ENCODE measurements at places on chromosomes 1 and 21.
A peak's percentile ranks its signal among the peaks of the same experiment; 100 is the strongest.

DNA sequence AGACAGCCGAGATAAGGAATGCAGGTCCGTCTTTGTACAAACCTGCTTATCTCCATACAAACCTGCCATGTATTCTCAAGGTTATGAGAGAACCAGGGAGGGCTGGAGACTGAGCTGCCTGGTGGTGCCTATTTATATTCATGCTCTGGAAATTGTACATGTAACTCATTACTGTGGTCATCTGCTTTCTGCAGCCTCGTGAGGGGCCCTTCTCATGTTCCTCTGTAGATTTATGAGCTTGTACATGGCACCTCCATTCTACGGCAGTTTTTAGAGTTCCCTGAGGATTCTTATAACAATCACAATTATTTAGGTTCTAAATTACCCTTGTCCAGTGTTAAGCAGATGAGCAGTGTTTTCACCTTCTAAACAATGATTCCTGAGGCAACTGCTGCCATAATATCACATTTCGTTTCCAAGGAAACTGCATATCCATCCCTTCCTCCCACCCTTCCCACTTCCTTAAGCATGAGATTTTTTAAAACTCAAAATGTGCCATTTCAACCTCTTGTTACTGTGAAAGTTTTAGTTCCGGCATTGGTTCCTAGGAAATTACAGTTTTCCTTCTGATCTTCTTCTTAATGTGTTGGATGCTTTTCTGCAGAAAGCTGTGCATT lies 112.1 kb downstream of the ST6GALNAC3 start:
- H3K4me1 ChIP-seq, result no peaks in the 10 kb centered on the region
- no peaks in the 10 kb centered on the region for H3K36me3 ChIP-seq
- H3K4me3 ChIP-seq, result no peak overlapping the region
- H3K27ac ChIP-seq, result no peak overlapping the region
- no peak for DNase-seq
- H3K27me3 ChIP-seq, result peaks cover 16% of the 10 kb centered on the region

DNA sequence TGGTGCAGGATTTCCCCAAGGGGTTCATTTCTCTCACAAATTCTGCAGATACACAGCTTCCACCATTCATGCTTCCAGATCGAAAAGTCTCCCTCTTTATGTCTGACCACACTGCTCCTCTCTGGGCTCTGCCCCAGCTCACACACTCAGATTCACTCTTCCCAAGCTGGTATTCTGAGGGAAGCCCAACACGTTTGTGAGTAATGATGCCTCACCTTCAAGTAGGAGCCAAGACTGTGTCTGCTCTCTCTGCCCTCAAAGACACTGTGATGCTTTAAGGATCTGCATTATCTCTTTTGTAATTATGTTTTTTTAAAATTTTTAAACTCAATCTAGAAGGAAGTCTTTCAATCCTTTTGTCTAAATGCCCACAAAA lies 19.8 kb downstream of the PRAMEF11 start:
- no peak overlapping the region for H3K4me3 ChIP-seq
- H3K4me1 ChIP-seq, result no peaks in the 10 kb centered on the region
- no peak for DNase-seq
- H3K36me3 ChIP-seq, result no peaks in the 10 kb centered on the region

- H3K27ac ChIP-seq, result no peak overlapping the region
- H3K4me3 ChIP-seq, result no peak overlapping the region
- H3K27me3 ChIP-seq, result peaks cover 46% of the 10 kb centered on the region
- H3K36me3 ChIP-seq, result peaks cover 10% of the 10 kb centered on the region
- H3K4me1 ChIP-seq, result peaks cover 4% of the 10 kb centered on the region
Observed at GRCh38 chr1:201436393-201436792, 14.9 kb upstream of the TNNI1 start.

DNA sequence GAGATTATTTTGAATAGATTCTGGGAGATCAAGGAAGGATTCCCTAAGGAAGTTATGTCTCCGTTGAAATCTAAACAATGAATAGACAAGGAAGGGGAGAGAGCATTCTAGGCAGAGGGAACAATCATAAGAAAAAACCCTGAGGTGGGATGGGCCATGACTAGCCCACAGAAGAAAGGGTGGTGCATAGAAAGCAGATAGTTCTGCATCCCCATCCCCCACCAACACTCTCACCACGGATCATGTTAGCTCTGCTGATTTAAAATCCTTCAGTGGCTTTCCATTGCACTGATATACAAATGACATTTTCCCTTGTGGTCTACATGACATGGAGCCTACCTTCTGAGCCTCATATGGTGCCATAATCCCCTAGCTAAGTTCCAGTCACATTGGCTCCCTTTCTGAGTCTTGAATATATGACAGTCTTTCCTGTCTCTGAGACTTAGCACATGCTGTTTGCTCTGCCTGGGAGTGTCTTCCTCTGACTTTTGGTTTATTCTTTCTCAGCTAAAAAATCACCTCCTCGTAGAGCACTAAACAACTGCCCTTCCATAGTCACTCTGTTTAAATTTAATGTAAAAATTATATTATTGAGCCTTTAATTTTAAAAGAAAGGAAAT lies 15.2 kb downstream of the SCMH1 start:
- H3K4me1 ChIP-seq, result peaks cover 7% of the 10 kb centered on the region
- peaks cover 3% of the 10 kb centered on the region for H3K36me3 ChIP-seq
- DNase-seq, result no peak
- H3K27me3 ChIP-seq, result no peaks in the 10 kb centered on the region
- H3K27ac ChIP-seq, result peak overlapping the region; percentile 25

GRCh38 chr21:46465651-46466050 lies 7.0 kb downstream of the DIP2A start:
- no peaks in the 10 kb centered on the region for H3K27me3 ChIP-seq
- no peak overlapping the region for H3K27ac ChIP-seq
- no peak overlapping the region for H3K4me3 ChIP-seq
- peaks cover 51% of the 10 kb centered on the region for H3K36me3 ChIP-seq
- DNase-seq, result no peak
- peaks cover 26% of the 10 kb centered on the region for H3K4me1 ChIP-seq

GRCh38 chr1:77926561-77927357 lies 38.3 kb downstream of the NEXN start:
- H3K4me3 ChIP-seq, result peak overlapping the region; percentile 83
- DNase-seq, result no peak
- H3K27me3 ChIP-seq, result no peaks in the 10 kb centered on the region
- H3K27ac ChIP-seq, result peak overlapping the region; percentile 24

DNA sequence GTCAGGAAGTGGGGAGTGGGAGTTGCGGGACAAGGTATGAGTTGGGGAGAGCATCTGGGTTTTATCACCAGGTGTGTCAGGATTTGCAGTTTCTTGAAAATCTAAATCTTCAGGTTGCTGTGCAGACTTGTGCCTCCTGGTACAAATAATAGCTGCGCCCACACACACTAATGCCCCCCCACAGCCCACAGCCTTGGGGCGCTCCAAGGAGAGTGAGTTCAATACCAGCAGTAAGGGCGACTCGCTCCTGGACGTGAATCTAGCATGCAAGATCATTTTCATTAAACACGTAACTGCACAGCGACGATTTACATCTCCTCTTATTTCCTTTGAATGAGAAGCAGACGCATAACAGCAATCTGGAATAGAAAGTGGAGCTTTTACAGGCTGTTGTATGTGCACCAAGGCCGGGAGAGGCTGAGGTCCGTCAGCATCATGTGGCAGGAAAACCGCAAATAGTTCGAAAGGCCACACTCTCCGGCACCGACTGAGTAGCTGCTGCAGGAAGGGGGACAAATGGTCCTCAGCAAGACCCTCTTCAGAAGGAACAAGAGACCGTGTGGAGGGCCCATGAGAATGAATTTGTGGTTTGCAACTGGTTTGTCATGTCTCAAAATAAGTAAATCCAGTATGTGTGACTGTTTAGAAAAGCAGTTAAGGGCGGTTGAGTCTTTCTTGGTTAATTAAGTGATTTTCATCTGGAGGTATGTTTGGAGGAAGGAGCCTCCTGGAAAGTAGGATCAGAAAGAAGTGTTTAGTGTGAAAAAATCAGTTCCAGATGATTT lies 439.5 kb downstream of the SMYD3 start:
- DNase-seq, result no peak
- H3K4me1 ChIP-seq, result peaks cover 8% of the 10 kb centered on the region
- H3K27ac ChIP-seq, result peak overlapping the region; percentile 56
- H3K4me3 ChIP-seq, result no peak overlapping the region
- no peaks in the 10 kb centered on the region for H3K27me3 ChIP-seq
- H3K36me3 ChIP-seq, result peaks cover 3% of the 10 kb centered on the region

DNA sequence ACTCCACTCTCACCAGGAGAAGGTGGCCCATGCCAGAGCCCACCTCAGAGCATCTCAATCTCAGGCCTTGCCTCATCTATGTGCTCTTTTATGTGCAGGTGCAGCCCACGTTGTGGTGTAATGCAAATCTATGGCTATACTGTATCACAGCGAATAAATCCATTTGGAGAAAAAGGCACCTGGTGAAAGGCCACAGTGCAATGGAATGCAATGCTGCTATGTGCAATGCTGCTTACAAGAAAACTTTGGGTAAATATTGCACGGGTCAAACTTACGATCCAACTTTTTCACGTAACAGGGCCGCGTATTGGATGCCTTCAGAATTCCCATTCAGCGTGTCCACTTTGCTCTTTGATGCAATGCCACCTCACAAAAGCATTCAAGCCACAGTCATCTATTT lies 13.5 kb downstream of the ZBTB18 start:
- no peaks in the 10 kb centered on the region for H3K36me3 ChIP-seq
- no peaks in the 10 kb centered on the region for H3K4me1 ChIP-seq
- H3K27ac ChIP-seq, result no peak overlapping the region
- H3K4me3 ChIP-seq, result no peak overlapping the region
- H3K27me3 ChIP-seq, result peaks cover 16% of the 10 kb centered on the region
- no peak for DNase-seq

DNA sequence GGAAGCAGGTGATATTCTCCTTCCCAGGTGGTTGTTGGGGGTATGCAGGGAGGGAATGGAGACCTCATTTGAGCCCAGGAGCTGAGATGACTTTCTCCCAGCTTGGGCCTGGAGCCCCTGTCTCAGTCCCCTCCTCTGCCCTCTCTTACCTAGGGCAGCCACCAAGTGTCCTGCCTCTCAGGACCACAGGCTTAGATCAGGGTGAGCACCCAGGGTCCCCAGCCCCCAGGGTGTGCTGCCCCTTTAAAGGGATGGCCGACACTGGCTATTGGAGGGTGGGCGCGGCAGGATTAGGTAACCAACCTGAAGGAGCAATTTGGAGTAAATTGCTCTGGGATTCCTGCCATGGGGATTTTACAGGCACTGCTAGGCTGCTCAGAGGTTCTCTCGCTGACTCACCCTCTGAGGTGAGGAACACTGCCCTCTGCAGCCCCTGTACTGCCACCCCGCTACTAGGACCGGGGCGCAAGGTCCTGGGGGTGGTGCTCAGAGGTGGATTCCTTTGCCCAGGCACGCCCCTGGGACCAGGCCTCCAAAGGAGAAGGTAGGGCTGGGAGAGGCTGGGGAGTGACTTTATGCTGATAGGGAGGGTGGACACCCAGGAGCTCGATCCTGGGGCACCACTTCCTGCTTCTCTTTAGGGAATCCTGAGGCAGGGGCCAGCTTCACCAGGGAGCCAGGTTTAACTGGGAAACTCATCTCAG lies 1.5 kb downstream of the RPS6KA1 start:
- H3K36me3 ChIP-seq, result peaks cover 3% of the 10 kb centered on the region
- peak overlapping the region; percentile 81 for H3K27ac ChIP-seq

DNA sequence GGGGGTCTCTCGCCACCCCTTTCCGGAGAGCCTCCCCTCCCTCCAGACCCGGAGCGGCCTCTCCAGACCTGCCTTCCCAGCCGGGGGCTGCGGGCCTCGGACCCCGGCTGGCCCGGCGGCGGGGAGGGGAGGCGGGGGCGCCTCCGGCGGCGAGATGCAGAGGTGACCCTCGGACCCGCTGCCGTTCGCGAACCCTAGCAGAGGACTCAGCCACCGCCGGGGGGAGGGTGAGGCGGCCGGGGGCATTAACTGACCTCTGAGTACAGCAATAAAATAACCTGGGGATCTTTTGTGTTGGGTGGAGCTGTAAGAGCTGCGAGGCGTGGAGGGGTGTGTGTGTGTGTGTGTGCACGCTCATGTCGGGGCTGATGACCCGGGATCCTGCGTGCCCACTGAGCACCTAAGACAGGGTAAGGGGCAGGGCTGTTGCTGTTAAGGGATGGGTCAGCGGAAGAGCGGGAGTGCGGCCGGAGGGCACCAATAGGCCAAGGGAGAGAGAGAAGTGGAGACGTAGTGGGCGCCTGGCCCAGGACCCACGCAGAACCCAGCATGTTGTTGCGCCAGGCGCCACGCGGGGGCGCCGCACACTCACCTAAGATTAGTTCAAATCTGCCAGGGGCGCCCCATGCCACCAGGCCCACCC lies 6.3 kb downstream of the HAPLN2 start:
- H3K27ac ChIP-seq, result no peak overlapping the region
- peak; percentile 58 for DNase-seq
- H3K4me1 ChIP-seq, result peaks cover 10% of the 10 kb centered on the region
- H3K27me3 ChIP-seq, result peaks cover 86% of the 10 kb centered on the region
- peaks cover 9% of the 10 kb centered on the region for H3K36me3 ChIP-seq
- H3K4me3 ChIP-seq, result peak overlapping the region; percentile 74

DNA sequence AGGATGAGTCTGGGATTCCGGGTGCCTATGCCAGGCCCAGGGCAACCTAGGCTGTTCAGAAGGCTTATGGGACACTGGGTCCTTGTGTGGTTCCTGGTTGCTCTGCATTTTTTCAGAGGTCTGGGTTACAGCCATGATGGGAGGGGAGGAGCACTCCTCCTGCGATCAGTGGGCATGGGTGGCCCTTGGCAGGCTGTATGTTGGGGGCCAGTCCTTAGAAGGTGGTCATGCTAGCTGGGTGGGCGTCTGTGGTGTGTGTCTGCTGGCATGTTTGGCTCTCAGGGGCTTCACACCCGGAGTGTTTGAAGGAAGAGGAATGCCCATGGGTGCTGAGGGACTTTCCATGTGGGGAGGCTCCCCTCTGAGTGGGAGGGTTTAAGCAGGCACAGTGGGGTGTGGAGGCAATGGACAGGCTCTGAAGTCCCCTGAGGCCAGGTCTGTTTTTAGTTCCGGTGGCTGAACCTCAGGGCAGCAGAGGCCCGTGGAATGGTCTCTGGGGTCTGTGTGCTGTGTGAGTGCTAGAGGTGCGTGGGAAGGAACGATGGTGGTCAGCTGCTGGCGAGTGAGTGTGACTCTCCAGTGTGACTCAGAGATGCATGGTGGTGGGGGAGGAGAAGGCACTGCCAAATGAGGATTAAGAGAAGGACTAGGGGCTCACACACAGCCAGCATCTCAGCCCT lies 25.3 kb downstream of the CACNA1E start:
- H3K27ac ChIP-seq, result no peak overlapping the region
- peaks cover 46% of the 10 kb centered on the region for H3K27me3 ChIP-seq
- no peaks in the 10 kb centered on the region for H3K36me3 ChIP-seq
- H3K4me3 ChIP-seq, result no peak overlapping the region
- no peaks in the 10 kb centered on the region for H3K4me1 ChIP-seq

GRCh38 chr1:8317647-8318381 lies at the start of gene SLC45A1:
Gene SLC45A1 (plus strand): TSS chr1:8318114. CDS start chr1:8324330, 6,216 bp downstream.
- H3K36me3 ChIP-seq, result no peaks in the 10 kb centered on the region
- peak; percentile 76 for DNase-seq
- peak within 1 kb of the TSS; percentile 74 for H3K27ac ChIP-seq

GRCh38 chr1:67376381-67376780 lies 53.8 kb downstream of the SERBP1 start:
- H3K27ac ChIP-seq, result no peak overlapping the region
- no peak overlapping the region for H3K4me3 ChIP-seq
- no peaks in the 10 kb centered on the region for H3K27me3 ChIP-seq

- no peaks in the 10 kb centered on the region for H3K27me3 ChIP-seq
- peaks cover 3% of the 10 kb centered on the region for H3K4me1 ChIP-seq
Observed at GRCh38 chr1:174812656-174813055, 187.1 kb upstream of the CACYBP start.
